ENCODE measurements at places on chromosomes 3 and 15. TPM values are rescaled to one million over a fixed set of nuclear protein-coding genes. Genes with fewer than 3 reads are reported as not detected.
A peak's percentile ranks its signal among the peaks of the same experiment; 100 is the strongest.

Gene NMD3
- total RNA-seq, result 45.5 TPM

Gene ADAMTSL3
- total RNA-seq, result 0.43 TPM

Gene COL6A6
- 0.71 TPM for total RNA-seq

Gene UBL7
- 52.5 TPM for total RNA-seq

Gene ANKRD63
- total RNA-seq, result not detected

Gene SPATA12
- 0.54 TPM for total RNA-seq

Gene SLC38A3
- total RNA-seq, result 2.3 TPM

Gene SLC9A9
- total RNA-seq, result 4.3 TPM

GRCh38 chr15:51799282-51800252, 29.9 kb upstream of the TMOD3 start:
- peak; percentile 34 for ATAC-seq

GRCh38 chr3:40680685-40681657, 156.2 kb downstream of the ZNF621 start:
- ATAC-seq, result no peak

DNA sequence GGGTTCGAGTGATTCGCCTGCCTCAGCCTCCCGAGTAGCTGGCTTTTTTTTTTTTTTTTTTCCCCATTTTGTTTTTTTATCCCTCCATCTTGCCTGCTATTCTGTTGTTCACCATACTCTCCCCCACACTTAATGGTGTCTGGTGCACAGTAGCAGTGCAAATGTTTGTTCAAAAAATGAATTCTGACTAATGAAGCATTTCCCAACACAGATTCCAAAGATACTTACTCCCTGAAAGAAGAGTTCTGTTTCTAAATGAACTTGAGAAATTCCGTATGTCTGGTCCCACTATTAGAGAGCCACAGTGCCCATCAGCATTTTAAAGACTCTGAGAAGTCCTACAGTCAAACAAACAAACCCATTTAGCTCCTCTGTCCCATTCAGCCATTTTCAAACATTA, 9.5 kb downstream of the EDEM1 start:
- ATAC-seq, result no peak

GRCh38 chr15:60583194-60583593, 104.3 kb upstream of the ICE2 start:
- ATAC-seq, result no peak

GRCh38 chr15:43998607-43999006, 171.8 kb downstream of the WDR76 start:
- ATAC-seq, result peak; percentile 99

GRCh38 chr3:58157700-58158099, 53.1 kb downstream of the DNASE1L3 start:
- no peak for ATAC-seq

DNA sequence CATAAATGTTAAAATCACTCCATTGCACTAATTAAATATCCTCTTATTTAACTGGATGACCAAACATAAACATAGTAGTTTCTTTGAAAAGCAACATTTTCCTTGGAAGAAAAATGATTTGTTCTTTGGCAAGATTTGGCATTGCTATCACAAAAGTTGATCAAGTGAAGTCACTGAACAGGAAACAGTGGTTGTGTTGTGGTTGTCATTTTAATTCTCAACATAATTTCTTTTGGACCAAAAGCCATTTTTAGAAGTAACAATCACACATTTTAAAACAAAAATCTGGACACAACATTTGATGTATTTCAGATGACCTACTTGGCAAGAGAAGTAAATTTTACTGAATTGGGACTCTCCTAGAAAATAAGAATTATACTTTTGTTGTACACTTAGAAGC, 872.3 kb downstream of the ROBO1 start:
- no peak for ATAC-seq

GRCh38 chr15:35834216-35834830, 288.4 kb upstream of the DPH6 start:
- ATAC-seq, result peak; percentile 23

DNA sequence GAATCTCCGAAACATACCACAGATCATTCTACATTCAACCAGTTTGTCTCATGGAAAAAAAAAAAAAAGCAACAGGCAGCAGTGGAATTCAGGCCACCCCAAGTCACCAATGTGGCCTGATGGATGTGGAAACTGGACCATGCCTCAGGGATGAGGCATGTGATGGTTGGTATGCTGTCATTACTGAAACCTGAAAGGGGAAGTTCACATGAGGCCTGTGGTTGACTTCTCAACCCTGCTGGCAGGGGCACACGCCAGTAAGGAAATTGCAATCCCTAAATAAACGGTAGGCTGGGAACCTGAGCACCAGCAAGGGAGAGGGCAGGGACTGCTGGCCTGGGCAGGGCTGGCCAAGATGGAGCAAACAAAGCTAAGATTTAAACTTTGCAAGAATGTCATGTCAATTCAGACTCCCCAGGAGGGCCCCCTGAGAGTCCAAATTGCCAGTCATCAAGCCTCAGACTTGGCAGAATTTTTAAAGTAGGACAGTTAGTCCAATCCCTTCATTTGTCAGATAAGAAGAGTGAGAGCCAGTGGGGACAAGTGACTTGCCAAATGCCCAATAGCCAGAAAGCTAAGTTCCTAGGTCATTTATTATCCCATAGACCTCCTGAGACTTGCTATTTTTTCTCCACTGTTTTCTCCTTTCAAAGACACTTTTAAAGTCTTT, 310.4 kb downstream of the ERC2 start:
- ATAC-seq, result no peak

DNA sequence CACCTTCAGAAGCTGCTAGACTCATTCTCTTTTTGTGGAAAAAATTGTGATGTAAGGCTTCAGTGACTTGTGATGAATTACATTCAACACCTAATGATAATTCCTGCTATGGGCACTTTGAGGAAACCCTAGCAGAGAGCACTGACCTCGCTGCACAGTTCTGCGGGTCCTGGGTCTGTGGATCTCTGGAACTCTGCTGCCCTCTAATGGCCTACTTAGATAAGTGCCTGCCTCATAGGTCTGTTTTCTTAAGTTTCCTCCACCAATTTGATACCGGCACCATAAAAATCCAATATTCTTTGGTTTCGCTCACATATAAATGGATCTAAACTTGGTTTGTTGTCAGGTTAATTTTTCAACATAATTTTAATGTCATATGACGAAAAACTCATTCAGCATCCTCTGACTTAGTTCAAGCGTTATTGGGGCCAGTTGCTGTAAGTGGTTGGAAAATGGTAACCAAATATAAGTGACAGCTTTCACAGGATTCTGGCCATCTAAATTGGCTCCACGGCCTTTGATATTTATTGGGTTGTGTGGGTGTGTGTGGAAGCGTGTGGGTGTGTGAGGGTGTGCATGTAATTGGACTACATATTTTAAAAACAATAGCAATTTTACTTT, 10.4 kb downstream of the SLITRK3 start:
- peak; percentile 97 for ATAC-seq

- peak; percentile 47 for ATAC-seq
Measured at GRCh38 chr3:178518660-178519396, 17.4 kb upstream of the KCNMB2 start.

- ATAC-seq, result peak; percentile 86
Measured at GRCh38 chr15:69031013-69032001, 16.8 kb downstream of the NOX5 start.

DNA sequence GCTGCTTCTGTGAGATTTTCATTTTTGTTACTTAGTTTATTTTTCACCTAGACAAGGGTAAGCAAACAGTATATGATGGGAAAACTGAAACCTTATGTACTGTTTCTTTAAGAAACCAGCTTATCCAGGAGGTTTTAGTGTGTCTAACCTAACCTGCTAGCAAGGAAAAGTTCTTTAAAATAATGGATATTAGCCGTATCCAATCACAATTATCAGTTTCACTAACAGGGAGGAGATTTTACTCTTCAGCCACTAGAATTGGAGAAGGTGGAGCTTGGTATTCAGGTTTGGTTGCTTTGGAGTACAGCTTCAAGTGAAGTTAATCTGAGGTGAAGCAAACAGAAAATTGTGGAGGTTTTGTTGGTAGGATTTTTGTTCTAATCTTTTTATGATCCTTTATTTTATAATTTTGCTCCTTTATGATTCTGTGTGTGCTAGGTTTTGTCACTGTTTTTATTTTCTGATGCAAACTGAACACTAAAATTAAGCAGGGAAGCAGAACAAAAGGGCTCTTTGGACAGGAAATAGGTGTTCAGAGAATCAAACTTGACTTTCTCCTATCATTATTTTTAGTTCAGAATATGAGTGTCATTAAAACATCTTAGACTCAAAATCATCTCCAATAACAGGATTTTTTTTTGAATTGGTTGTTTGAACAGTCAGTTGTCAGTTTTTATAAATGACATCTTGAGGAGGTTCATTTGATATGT, 13.0 kb downstream of the ZFAND6 start:
- peak; percentile 100 for ATAC-seq

GRCh38 chr15:66253418-66254088, at the start of gene MEGF11:
MEGF11 (minus strand) TSS chr15:66253750; CDS start chr15:66128403, 125,347 bp downstream.
- peak; percentile 61 for ATAC-seq

DNA sequence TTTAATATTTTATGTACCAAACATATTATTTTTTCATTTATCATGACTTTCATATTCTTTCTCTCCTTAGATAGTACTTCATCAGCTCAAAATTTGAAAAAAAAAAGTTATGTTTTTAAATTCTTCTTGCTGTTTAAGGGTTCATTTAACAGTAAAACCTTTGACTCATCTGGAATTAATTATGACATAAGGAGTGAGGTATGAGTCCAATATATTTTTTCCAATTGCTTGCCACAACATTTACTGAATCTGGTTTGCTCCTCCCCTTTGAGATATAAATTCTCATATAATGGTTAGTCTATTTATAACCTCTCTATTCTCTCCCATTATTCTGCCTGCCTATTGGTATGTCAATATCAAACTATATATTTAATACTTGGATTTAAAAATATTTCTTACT, 387.8 kb downstream of the TUSC7 start:
- no peak for ATAC-seq

DNA sequence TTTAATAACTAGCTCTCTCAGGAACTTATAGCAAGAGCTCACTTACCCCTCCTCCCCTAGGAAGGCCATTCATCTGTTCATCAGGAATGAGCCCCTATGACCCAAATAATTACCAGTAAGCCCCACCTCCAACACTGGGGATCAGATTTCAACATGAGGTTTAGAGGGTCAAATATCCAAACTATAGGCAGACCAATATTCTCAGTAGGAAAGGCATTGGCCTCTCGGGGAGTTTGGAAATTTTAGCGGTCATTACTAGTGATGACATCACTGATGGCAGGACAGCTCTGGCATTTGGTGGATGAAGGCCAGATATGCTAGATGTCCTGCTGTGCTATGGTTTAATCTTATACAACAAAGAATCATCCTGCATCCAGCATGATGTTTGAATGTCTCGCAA, 15.2 kb upstream of the CD47 start:
- no peak for ATAC-seq

GRCh38 chr15:86506401-86506800, 426.7 kb downstream of the AGBL1 start:
- no peak for ATAC-seq

GRCh38 chr15:65254356-65254755, 32.3 kb downstream of the PARP16 start:
- ATAC-seq, result peak; percentile 92

DNA sequence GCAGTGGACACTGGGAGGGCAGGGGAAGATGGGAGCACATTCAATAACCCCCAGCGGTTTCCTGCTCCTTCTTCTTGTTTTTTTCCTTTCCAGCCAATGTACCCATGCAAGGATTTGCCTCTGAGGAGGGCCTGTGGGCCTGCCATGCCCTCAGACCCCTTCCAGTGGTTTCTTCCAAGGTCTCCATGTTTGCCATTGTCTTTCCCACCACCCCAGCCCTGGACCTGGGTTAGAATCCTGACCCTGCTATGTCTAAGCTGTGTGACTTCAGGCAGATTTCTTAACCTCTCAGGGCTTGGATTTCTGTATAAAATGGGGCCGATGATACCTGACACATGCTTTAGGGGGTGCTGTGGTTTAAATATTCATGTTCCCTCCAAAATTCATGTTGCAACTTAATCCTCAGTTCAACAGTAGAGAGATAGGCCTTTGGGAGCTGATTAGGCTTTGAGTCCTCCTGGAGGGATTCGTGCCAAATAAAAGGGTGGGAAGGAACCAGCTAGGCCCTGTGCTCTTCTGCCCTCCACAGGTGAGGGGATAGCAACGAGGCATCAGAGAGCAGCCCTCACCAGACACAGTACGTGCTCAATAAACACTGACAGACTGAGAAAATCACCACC, 46.3 kb upstream of the FLNB start:
- ATAC-seq, result peak; percentile 9

DNA sequence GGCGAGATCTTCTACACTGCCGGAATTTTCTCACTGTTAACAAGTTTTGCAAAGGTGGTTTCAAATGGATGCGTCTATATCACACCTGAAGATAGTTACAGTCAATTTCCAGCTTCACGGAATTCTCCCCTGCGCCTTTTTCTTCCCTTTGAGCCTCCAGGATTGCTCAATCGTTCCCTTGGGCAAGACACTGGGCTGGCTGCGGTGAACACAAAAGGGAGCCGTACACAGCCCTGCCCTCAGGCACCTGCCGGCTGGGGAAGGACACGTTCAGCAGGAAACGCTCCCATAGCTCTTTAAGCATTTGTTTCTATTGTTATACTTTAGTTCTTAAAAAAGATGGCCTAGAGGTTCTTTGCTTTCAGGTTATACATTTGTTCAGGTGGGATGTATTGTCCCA, 85.7 kb downstream of the C3orf70 start:
- no peak for ATAC-seq

DNA sequence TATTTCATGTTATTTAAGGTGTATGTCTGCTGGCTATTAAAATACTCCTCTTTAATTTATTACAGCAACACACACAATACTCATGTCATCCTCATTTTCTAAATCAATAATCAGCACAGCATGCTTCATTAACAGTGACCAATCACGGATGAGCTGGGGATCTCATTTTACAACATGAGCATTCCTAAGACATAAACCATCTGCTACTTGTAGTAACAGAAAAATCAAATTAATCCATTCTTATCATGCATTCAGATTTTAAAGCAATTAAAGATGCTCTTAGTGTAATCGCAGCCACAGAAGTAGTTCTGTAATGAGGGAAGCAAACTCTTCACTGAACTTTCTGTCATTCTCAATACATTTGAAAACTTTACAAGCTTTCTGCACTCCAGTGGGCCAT, 191.1 kb downstream of the TBC1D5 start:
- no peak for ATAC-seq
